Jurkat, Clone E6-1 (cell line): ENCODE measurements at places on chromosomes 5 and 9.

GRCh38 chr5:171961117-171961516, 45.3 kb downstream of the FBXW11 start:
- DNase-seq: no peak

- DNase-seq: no peak
Measured at GRCh38 chr9:91949392-91949945, 559 bp downstream of the ROR2 start.

DNA sequence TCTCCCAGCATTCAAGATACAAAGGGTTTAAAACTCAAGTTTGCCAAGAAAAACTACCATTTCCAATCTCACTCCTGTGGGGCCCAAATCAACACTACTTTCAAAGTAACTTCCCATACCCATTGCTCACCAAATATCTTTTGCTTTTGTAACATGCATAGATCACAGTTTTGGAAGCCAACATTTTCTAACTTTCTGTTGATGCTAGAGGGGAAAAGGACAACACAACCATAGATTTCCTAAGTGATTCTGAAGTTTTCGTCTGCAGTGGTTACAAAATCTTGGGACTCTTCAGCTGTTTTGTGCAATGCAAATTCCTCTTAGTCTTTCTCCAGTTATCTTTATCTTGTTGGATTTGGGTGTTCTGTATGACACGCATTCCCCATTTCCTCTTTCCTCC, 94.1 kb upstream of the PAPPA start:
- no peak for DNase-seq

DNA sequence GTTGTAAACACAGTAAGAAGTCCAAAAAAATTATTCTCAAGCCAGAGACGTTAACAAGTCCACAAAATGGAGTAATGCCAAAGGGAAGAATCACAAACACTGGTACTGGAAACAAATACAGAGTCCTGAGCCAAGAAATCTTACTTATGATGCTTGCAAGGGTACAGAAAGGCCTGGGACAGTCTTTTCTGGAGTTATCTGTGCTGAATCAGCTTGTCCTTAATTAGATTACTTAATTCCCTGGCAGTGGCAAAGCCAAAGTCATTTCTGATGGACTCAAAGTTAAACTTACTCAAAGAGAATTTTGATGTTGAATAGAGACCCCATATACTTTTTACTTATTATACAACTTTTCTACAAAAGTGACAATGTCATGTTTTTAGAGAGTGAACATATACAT, 610.5 kb upstream of the ITGA1 start:
- DNase-seq: no peak

DNA sequence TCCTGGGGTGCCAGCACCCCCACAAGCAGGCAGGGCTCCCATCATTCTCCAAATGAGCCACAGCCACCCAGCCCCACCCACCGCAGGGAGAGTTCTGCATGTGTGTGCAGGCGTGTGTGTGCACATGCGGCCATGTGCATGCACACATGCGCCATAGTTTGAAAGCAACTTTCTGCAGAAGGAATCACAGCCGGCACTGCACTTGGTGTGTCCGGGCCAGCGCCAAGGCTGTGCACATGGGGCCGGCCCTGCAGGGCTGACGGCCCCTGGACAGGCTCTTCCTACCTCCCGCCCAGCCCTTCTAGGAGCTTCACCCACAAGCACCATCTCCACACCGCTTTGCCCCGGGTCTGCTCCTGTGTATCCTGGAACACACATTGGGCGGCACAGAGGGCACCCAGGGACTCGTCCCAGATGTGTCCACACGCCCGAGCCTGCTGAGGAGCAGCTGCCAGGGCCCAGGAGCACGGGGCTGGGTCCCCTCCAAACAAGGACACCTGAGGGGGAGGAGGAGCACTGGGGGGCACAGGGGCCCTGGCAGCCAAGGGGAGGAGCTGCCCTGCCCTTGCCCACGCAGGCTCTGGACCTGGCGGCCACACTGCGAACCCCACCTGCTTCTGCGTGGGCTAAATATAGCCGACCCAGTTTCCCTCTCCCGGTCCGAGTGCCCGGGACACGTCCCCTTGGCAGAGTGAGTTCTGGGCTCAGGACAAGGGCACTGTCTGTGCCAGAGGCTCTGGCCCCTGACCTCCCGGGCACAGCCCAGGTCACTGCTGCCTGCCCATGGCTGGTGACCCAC, 19.1 kb downstream of the TPPP start:
- no peak for DNase-seq

DNA sequence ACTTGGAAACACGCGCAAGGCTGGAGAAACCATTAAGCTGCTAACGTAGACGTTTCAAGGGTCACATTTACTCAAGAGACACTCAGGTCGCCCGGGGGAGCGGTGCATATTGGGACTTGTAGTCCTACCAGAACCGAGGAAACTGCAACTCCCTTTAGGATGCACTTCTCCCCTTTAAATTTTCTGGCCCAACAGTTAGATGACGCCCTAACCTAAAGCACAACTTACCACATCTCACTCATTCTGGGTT, 384 bp upstream of the DMXL1 start:
- no peak for DNase-seq

DNA sequence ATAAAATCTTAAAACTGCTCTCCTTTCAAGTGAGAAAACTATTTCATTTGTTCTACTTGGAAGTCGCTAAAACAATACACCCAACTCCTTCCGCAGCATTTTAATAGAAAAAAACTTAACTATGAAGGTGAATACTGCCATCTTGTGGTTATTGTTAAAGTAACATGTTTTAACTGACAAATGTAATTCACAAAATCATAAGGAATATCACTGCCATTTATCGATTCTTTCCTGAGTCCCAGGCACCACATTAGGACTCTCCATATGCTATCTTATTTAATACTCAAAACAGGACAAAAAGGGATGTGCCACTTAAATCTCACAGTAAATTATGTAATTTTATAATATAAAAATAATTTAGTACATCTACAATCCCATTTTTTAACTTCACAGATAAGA, 130.5 kb upstream of the ITGA1 start:
- peak; percentile 66 for DNase-seq

DNA sequence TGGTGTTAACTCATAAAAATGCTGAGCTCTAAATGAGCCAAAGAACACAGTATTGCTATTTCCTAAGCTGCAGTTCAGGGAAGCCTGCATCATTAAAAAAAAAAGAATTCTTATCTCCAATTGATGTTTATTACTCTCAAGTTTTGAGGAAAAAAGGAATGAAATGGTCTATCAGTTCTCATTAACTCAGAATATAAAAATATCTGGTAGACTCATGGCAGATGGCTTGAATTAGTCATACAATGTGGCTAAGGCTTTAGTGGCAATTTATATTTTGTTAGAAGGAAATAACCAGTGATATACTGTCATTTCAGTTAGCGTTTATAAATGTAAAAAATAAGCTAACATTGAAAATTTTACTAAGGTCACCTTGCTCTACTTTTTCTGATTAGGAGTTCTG, 1403.4 kb upstream of the C9orf72 start:
- DNase-seq: no peak

DNA sequence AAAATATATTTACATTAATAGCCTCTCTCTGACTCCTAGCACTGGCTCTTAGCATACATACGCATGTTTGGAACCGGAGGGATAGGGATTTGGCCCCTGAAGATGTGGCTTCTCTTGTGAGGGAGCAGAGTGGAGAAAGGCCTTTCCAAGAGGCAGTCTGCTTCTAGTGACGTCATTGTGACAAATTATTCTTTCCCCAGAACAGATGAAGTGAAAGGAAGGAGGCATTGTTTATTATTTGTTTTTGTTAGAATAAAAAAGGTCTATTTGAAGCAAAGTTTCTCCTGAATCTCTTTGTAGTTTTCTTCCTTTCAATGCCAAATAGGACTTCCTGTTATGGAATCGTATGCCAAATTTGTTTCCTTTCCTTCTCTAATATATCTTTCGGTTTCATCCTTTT, 361.6 kb downstream of the ICE1 start:
- DNase-seq: no peak

DNA sequence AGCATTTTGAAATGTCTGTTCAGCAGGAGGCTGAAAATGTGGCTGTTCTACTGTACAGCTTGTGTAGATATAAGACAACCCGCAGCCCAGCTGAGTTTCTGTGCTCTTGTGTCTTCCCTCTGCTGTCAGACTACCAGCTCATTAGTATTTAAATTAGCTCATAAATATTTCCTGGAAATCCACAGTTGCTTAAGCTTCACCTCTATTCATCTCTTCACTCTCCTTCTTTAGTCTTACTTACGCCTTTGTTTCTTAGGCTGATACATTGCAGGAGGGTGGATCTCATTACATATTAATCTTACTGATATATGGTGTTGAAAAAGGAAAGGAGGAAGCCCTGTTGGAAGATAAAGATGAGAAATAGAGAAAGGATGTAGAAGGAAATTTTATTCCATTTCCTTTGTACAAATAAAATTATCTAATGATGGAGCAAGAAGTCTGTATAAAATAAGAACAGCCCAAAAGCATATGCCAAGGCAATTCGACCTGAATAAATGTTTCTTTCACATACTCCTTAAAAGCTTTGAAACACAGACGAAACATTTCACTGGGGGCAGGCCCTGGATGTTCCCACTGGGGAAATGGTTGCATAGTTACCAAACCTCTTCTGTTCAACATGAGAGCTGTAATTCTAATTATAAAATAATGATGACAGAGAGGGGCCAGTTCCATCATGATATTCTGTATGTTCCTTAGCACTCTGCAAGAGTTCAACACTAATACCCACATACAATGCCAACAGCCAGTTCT, 111.8 kb upstream of the APC start:
- DNase-seq: no peak

DNA sequence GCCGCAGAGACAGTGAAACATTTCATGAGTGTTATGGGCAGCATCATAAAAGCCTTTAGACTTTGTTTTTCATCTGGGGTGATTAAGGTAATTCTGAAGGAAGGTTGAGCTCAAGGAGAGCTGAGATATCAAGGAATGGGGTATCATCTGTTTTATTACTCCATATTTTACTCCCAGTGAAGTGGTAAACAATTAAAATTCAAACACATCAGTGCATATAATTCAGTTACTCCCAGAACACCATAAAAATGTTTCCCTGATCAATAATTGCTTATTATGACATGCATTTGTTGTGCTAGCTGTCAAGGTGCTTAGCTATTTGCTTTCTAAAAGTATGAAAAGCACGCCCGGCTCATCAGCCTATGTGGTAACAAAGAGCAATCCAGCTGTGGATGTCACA, 81.7 kb downstream of the DOCK8 start:
- DNase-seq: no peak

DNA sequence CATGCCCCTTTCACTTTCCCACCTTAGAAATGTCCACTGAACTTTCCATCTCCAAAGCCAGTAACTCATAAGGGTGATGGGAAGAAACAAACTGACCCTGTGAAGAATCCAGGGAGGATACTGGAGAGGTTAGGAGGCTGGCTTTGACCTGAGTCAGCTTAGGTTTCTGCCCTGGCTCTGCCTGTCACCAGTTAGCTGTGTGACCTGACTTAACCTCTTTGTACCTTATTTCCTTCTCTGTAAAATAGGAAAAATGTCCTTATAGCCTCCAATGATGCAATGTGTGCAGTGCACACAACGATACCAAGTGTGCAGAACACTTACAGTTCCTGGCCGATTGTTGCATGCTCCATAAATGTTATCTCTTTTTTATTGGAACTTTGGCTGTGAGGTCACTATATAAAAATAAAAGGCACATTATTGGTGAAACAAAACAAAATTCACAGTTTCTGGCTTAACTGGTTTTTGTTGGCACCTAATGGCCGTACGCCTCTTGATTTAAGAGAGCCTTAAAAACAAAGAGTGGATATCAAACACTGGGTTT, 37.8 kb downstream of the GABRP start:
- no peak for DNase-seq

GRCh38 chr5:168110870-168111832, 180.3 kb upstream of the WWC1 start:
- no peak for DNase-seq

DNA sequence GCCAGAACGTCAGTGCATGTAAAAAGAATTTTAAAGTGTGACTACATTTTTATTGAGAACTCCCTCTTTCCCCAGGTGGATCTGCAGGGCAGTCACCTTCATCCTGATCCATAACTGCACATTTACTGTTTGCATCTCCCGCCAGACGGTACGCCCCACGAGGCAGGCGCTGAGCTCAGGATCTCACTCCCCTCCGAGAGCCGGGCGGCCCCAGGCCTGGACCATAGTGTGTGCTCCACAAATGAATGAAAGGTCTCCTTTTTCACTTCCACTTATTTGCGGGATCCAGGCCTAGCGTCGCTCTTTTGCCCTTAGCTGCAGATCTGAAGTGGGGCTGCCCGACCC, 378 bp downstream of the DROSHA start:
- DNase-seq: no peak

GRCh38 chr9:136544548-136544963, 1.3 kb downstream of the NOTCH1 start:
- no peak for DNase-seq

GRCh38 chr5:153480401-153480800, 10.1 kb upstream of the GRIA1 start:
- no peak for DNase-seq

DNA sequence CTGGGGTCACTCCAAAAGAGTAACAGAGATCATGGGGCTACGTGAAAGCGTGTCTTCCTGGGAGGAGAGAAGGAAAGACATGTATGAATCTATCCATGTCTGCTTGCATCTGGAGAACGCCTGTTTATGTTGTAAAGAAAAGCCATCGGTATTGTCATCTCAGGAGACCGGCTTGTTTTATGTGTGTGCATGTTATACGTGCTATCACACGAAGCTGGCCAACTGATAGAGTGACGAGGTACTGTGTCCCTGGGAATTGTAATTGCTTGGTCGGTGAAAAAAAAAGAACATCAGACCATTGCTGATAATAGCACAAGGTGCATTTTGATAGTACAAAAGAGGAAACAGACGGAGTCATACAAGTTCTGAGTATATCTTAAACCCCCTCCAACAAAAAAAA, 370 bp upstream of the CDH6 start:
- no peak for DNase-seq

- no peak for DNase-seq
Measured at GRCh38 chr9:125428060-125428901, 166.7 kb downstream of the GAPVD1 start.

DNA sequence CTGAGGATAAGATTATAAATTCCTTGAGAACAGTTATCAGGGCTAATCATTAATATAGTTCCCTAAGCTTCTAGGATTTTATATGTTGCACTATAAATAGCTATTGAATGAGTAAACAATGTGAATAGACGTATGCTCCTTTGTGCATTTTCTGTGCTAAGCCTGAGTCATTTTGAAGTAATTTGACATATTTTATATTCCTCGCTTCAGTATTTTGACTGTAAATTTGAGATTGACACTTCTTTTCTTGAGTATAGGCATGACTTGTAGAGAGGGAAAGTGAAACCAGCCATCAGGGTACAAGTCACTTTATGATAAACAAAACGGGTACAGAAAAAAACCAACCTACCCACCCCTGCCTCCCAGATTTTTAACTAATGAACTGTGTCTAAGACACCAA, 367.7 kb upstream of the PRR16 start:
- DNase-seq: no peak

- no peak for DNase-seq
Measured at GRCh38 chr5:115831163-115831768, 10.1 kb downstream of the ATG12 start.

DNA sequence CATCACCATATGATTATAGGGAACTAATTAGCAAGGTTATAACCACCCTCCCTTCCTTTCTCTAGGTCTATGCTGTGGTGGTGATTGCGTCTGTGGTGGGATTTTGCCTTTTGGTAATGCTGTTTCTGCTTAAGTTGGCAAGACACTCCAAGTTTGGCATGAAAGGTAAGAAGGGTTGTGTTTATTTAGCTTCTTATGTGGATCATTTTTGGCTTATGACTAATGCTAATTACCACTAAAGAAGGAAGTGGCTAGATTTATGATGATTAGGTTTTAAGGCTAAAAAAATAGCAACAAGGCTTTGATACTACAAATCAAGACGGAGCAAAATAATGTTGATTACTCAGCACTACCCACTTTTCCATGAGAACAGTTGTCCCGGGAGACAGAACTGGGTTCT, 82.4 kb downstream of the NTRK2 start:
- DNase-seq: no peak
